ENCODE measurements at places on chromosomes 4 and X. TPM values are rescaled to one million over a fixed set of nuclear protein-coding genes. Genes with fewer than 3 reads are reported as not detected.

XAGE1B gene
- not detected for total RNA-seq

FOXR2 gene
- total RNA-seq: not detected

CT45A10 gene
- total RNA-seq: not detected

DNA sequence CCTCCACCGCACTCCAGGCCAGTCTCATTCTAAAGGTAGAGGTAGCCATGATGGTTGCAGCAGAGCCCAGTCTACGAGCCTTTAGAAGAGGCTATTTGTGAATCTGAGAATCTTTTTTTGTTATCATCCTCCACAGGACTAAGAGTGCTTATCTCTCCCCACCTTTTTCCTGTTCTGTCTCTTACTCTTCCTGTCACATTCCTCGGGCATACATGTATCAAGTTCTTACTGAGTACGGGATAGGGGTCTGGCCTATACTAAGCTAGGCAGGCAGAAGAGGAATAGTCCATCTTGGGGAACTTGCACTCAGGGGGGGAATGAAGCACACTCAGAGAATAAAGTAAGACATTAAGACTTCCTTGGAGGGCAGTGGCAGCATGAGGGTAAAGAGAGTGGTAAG lies 25.7 kb downstream of the LAS1L start:
- no peak for DNase-seq

- DNase-seq: no peak
Observed at GRCh38 chr4:120132935-120133334, 66.3 kb upstream of the MAD2L1 start.

GRCh38 chr4:107148904-107149303 lies 112.8 kb upstream of the DKK2 start:
- no peak for DNase-seq

GRCh38 chrX:129593137-129593536 lies 53.1 kb downstream of the OCRL start:
- no peak for DNase-seq

- no peak for DNase-seq
Observed at GRCh38 chr4:73438582-73439215, 2.7 kb downstream of the AFP start.

GRCh38 chr4:61782133-61782532 lies 582.0 kb downstream of the ADGRL3 start:
- DNase-seq: no peak

GRCh38 chrX:115940348-115940747 lies 230.2 kb upstream of the AGTR2 start:
- no peak for DNase-seq

- no peak for DNase-seq
Observed at GRCh38 chr4:152588869-152589268, 53.0 kb upstream of the FBXW7 start.

- DNase-seq: no peak
Observed at GRCh38 chrX:97117572-97117971, 233.9 kb downstream of the RPA4 start.

DNA sequence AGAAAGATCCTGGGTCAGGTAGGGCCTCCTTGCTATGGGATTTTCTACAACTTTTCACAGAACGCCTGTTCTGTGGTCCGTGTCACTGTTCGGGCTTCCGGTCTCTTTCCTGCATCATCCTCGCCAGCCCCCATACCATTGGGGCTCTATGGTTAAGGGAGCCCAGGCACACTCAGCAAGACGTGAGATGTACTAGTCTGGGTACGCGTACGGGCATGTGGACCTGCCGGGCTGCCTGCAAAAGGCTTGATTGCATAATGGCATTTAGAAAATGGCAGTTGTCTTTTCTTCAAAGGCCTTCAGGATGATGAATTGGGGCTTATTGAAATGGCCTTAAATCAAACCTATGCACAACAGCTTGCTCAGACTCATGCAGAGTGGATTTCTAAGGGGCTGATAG lies 86.7 kb downstream of the CNGA2 start:
- no peak for DNase-seq

Measured in omental fat pad (tissue), 4 donors.